ENCODE measurements at places on chromosomes 2 and 18.
A peak's percentile ranks its signal among the peaks of the same experiment; 100 is the strongest.

- DNase-seq: peak; percentile 83
Observed at GRCh38 chr18:79361766-79362522, 33.8 kb upstream of the NFATC1 start.

DNA sequence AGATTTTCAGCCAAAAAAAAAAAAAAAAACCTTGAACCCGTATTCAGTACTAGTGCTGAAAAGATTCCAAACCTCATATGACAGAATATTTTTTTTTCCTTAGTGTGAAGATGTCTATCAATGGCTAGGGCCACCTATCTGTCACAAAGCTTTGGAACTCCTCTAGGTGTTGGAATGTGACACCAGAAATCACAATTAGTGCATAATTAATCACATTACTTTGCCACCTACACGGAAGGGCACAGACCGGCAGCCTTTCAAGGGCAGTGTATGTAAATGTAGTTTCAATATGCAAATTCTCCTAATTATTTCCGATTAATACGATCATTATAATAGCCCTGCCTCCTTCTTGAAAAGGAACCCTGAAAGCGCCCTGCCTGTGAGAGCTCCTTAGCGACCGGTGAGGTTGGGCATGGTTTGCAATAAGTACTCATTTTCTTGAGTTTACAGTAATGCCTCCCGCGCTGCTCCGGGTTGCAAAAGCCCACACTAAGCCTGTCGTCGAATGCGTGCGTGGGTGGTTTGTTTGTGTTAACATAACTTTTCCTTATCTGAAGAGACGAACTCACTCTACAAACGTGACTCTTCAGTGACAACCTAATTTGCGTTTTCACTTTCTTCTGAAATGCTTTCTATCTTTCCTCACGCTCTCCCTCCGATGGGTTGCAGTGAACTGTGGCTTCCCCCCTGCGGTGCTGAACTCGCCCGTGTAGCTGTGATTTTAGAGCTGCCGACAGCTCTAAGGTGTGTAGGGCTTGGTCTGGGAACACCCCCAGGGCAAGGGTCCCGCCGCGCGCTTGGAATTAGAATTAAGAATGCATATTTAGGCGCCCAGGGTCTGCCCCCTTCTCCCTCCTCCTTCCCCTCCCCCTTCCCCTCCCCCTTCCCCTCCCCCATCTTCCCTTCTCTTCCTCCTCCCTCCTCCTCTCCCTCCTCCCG is 765 bp upstream of the ID2 start:
- DNase-seq: peak; percentile 75

DNA sequence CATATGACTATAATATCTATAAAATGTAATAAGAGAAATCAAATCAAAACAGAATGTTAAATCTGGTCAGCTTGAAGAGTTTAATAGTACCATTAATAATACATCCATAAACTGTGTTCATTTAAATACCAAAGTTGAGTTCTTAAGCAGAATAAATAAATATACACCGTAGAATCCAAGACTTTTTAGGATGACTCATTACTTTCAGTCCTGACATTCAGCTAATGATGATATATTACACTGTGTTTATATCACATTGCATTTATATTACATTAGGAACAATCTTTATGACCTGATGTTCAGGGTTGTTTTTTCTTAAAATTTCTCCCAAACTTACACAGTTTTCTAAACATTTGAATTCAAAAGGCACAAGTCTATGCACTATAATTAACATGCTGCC is 331.3 kb downstream of the SS18 start:
- no peak for DNase-seq

GRCh38 chr18:25310045-25310444 is 41.9 kb downstream of the ZNF521 start:
- peak; percentile 46 for DNase-seq

DNA sequence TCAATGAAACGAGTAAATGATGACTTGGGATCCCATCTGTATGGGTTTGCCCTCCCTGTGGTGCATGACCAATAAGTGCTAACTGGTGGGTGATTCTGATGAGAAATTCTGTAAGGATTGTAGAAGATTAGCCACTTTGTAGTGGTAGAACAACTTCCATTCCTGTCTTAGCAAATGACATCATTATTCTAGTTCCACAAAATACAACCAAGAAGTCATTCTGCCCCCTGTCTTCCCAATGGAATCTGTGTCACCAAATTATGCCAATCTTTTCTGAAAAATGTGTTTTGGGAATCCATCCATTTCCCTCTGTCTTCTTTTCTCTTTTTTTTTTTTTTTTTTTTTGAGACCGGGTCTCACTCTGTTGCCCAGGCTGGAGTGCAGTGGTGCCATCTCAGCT is 48.4 kb downstream of the SLC38A11 start:
- DNase-seq: no peak

- DNase-seq: no peak
Observed at GRCh38 chr18:725646-726045, 13.2 kb upstream of the ENOSF1 start.

DNA sequence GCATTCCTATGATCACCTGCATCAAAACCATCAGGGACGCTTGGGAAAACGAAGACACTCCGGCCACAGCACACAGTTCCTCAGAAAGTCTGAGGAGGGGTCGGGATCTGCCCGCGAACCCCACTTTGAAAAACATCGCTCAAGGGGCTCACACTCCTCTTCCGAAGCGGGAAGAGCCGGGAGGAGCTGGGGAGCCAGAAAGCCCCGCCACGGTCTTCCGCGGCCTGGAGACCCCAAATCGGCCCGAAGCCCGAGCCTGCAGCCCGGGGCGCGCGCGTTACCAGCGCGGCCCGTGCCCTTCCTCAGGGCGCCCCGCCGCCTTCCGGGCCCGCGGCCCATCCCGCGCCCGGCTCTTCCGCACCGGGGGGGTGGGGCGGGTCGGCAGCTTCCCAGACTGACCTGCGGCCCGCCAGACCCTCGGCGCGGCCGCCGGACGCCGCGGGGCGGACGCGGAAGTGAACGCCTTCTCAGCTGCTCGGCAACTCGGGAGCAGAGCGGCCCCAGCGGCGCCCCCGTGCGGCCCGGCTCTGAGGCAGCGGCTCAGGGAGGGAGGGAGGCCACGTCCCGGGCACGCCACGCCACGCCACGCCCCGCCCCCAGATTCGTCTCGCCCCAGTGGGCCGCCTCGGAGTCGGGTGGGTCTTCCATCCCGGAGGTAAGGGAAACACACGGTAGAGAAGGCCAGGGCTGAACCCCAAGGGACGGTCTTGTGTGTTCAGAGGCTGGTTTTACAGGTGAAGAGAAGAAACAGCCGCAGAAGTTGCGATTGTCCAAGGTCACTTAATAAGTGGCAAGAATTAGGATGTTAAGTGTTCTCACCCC is at the start of gene KCTD18:
KCTD18 (minus strand) TSS at position 457 of the 822 bp plus-strand sequence. CDS start 3,052 bp downstream, outside the sequence.
- peak; percentile 81 for DNase-seq

DNA sequence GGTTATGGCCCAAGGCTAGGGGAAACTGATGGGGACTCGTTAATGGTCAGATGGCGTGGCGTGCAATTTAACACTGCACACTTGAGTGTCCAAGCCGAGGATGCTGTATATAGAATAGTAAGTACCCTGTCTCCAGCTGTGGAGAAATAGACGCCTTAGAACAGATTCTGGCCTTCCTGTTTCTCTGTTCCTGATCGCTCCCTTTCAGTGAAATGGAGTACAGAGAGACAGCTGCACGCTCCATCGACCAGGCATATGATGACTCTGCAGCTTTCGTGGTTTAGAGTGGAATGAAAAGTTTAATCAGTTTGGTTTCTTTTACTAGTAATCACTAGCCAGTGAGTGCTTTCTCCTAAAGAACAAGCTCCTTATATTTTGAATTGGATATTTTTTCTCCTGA is 213.4 kb downstream of the NEDD4L start:
- no peak for DNase-seq

DNA sequence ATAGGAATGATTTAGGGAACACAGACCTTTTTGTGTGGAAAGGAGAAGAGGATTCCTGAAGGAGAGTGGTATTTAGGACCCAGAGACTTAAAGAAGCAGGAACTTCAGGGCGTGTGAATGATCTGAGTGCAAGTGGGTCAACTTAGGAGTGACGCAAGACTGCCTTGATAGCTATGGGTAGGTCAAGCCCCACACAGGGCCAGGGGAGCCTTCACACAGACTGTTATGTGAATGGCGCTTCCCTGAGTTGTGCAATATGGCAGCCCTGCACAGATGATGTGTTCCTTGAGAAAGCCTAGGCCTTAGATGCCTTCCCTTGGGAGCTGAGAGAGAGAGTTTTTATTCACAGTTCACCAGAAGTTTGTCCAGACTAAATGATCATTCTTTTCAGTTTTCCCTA is 47.1 kb upstream of the IGFBP5 start:
- peak; percentile 11 for DNase-seq

- no peak for DNase-seq
Observed at GRCh38 chr2:26609205-26609631, 31.9 kb downstream of the CIB4 start.

- peak; percentile 15 for DNase-seq
Observed at GRCh38 chr2:138502255-138503086, 901 bp downstream of the SPOPL start.

- no peak for DNase-seq
Observed at GRCh38 chr2:216949700-216950413, 90.0 kb upstream of the TNP1 start.

DNA sequence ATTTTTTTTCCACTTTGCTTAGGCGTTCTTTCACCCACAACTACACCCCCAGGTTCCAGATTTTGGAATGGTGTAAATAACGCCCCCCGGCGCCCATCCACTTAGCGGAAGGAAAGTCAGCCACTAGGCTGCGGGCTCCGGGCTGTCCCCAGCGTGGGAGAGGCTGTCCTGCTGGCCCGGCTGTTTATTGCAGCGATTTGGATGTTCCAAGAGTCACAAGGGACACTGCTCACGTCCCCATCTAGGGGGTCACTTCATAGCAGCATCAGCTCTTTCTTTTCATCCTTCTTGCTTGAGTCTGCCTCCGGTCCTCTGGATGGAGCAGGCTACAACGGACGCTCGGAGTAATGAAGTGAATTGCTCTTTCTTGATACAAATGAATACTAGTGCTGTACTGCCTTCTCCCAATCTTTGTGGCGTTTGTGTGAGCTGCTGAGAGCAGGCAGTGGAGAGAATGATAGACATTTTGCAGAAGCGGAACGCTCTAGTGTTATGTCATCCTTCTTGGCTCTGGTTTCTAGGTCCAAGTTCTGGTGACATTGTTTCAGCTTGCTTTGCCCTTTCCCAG is 50.7 kb upstream of the PAIP2B start:
- DNase-seq: peak; percentile 33

- peak; percentile 92 for DNase-seq
Observed at GRCh38 chr18:2881088-2881839, 34.5 kb downstream of the EMILIN2 start.

DNA sequence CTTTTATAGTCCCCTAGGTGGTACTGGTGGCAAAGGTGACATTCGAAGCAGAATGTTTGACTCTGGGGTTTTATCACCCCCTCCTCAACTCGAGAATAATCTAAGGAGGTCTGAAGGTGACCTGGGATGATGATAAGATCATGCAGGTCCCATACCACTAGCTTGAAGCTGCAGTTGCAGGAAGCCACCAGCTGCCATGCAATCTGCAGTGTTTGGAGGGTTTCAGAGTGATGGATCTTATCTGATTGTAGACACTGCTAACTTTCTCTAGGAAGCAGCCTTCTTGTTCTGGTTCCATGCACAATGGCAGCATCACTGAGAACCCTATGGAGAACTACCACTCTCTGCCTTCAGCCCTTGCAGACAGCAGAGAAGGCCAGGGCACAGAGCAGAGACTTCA is 59.4 kb upstream of the LRPPRC start:
- DNase-seq: no peak

GRCh38 chr2:233404222-233404621 is 49.9 kb downstream of the DGKD start:
- peak; percentile 71 for DNase-seq

- DNase-seq: peak; percentile 16
Observed at GRCh38 chr18:13217466-13217961, 1.0 kb upstream of the LDLRAD4 start.

DNA sequence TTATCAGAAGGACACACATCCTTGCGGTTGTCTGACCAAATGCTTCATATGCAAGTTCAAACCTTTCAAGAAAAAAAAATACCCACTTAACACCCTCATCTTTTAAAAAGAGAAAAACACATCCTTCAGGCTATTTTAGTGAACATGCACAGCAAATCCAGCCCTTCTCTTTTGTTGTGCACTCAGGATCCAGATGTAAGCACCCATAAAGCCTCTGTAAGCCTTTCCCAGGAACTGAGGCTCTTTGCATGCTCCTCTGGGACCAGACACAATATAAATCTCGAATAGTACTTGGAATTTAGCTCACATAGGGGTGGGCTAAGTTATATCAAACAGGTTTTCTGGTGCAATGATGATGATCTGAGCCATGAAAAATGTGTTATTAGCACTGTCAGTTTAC is 308.8 kb upstream of the FAM98A start:
- no peak for DNase-seq

- no peak for DNase-seq
Observed at GRCh38 chr2:63506320-63506719, 82.0 kb downstream of the WDPCP start.

DNA sequence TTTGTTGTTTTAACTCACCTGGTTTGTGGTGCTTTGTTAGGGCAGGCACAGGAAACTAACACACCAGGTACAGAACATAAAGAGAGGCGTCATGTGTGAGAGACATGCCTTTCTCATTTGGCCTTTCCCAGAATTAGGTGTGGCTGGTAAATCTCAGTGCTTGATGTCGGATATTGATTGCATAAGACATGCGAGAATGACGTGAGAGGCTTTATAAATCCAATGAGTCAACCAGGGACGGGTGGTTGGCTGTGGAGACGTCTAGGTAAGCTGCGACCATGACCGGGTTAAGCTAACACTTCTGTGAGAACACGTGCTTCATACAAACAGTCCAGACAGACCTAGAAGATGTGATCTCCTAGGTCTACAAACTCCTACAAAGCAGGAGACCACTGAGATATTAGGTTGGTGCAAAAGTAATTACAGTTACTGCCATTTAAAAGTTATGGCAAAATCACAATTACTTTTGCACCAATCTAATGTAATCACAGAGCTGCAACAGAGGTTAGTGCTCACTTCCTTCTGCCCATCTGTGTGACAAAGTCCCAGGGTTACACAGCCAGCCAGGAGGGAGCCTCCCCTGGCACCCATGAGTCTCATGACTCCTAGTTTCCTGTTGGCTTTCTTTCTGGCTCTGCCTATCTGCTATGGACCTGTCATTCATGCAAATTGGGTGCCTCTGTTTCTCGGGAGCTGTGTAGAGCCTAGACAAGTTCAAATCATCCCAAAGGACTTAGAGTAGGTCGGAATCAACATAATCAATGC is 98.9 kb upstream of the ATP8B1 start:
- DNase-seq: no peak

GRCh38 chr2:192029089-192029488 is 165.6 kb downstream of the TMEFF2 start:
- DNase-seq: peak; percentile 19

GRCh38 chr18:38369772-38370690 is 804.4 kb upstream of the CELF4 start:
- DNase-seq: no peak

DNA sequence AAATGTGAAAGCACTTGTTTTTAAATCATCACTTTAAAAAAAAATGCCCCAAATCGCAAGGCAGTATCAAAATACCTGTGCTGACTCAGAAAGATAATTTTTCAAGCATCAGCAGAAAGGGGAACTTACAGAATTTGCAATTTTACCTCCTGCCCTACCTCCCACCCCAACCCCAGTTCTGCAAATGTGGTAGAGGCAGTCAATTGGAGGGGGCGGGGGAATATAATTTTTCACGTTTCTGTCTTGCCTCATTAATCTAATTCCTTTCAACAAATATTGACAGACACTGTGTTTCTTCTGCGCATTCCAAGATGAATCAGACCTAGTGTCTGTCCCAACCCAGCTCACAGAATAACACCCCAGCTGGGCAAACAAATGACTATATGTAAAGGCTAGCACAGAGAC is 76.8 kb downstream of the ALPK2 start:
- DNase-seq: peak; percentile 62

GRCh38 chr2:143623231-143623908 is 494.2 kb downstream of the ARHGAP15 start:
- peak; percentile 24 for DNase-seq

GRCh38 chr2:222545823-222546795 is 109.8 kb downstream of the FARSB start:
- no peak for DNase-seq
